ENCODE measurements at places on chromosomes 11 and 22.

DNA sequence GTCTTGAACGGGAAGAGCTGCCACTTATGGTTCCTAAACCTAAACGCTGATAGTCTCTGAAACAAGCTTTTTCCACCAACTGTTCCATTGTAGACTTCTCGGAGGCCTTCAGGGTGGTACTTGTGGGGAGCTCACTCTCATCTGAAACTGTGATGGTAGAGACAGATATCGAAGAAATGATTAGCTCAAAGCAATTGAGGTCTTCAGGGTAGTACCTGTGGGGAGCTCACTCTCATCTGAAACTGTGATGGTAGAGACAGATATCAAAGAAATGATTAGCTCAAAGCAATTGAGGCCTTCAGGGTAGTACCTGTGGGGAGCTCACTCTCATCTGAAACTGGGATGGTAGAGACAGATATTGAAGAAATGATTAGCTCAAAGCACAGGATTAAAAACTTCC is 175.7 kb downstream of the SWAP70 start:
- no peak for DNase-seq

DNA sequence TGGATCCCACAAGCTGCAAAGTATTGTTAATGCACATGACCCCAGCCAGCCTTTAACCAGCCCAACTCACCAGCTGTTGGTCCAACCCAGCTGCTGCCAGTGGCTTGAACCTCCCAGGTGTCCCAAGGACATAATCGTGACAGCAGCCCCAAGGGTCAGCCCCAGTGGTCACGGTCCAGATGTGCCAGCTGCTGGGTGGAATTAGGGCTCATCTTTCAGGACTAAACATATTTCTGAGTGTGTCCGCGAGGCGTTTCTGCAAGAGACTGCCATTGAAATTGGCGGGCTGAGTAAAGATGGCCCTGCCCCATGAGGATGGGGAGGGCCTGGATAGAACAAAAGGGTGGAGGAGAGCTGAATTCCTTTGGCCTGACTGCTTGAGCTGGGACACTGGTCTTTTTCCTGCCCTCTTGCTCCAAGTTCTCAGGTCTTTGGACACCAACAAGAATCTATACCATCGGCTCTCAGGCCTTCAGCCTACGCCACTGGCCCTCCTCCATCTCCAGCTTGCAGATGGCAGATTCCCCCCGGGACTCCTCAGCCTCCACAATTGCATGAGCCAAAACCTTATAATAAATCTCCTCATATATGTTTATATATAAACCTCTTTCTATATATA is 240.2 kb downstream of the MN1 start:
- DNase-seq = no peak

DNA sequence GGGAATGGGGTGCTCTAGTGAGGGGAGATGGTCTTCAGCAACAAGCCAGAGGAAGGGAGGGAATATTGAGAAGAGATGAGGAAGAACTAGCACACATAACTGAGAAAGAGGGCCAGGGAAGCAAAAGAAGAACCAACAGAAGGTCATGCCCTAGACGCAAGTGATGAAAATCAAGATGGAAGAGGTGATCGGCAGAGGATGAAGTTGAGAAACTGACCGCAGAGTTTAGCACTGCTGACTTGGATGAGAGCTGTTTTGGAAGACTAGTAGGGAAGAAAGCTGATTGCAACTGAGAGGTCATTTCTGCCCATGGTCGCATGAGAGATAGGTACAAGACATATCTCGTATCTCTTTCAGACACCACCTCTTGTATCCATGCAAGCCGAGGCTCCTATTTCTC is 2.9 kb downstream of the SPINDOC start:
- DNase-seq = no peak

DNA sequence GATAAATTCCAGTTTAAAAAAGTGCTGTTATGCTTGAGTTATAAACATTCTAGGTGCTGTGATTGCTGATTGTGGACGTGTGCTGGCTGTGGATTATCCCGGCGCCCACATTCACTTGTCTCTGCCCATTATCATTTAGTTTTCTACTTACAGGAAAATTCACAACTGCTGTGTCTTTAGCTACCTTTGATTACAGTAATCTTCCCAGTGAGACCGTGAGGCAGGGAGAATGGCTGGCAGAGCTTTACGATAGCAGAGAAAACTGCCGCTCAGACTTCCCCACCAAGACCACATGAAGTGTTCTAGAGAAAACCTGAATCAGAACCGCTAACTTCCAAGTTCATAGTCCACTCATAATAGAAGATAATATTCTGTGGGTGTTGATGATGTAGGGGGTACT is 34.6 kb upstream of the NELL1 start:
- DNase-seq = no peak

GRCh38 chr11:88100151-88100550 is 75.1 kb downstream of the RAB38 start:
- no peak for DNase-seq

- DNase-seq = no peak
These were observed 10.2 kb upstream of the FCHSD2 start for GRCh38 chr11:73152086-73152853.

DNA sequence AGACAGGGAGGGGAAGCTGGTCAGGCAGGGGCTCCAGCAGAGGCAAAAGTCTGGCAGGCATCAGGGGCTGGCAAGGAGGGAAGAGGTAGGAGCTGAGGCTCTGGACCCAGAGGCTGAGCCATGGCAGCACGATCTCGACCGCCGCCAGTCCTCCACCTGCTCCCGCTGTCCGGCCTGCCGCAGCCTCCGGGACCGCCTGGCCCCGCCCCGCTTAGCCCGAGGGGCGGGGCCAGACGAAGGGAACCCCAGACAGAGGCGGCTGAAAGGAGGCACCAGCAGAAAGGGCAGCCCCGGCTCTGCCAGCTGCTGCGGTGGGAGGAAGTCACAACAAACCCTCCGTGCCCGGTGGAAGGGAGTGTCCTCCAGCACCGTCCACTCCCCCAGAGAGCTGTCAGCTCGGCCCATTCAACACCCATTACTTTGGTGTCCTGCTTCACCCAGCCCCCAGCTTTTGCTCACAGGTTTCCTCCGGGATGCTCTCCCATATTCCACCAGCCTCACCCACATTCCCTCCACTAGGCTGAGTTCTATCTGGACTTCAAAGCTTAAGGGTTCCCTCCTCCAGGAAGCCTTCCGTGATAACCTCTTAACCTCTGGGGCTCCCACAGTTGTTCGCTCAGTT is at the start of gene MFNG:
TSS of gene MFNG (minus strand) at position 161 of the 622 bp plus-strand sequence. CDS start 207 bp downstream, outside the sequence.
- peak; percentile 32 for DNase-seq

GRCh38 chr22:30033901-30034300 is 46.4 kb upstream of the HORMAD2 start:
- DNase-seq = no peak

- peak; percentile 26 for DNase-seq
These were observed 2.2 kb downstream of the BRD1 start for GRCh38 chr22:49825436-49825835.

DNA sequence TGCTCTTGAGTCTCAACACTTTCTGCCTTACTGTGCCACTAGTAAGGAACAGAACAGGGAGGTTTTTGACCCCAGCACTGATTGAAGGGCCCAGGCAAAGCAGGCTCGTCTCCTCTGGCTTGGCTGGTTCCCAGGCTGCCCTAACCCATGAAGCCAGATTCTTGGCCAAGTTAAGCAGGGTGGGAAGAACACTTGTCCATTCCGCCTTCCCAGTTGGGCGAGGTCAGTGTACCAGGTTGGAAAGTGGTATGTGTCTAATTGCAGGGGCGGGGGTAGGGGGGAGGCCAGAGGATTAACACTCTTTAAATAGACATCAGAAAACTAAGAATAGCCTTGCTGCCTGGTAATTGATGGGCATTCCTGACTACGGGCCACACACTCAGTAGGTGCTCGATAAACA is 14.4 kb downstream of the TIMP3 start:
- DNase-seq = no peak

GRCh38 chr22:40511604-40512003 is 124.9 kb downstream of the MRTFA start:
- no peak for DNase-seq

GRCh38 chr11:68411501-68411991 is 49.0 kb upstream of the PPP6R3 start:
- no peak for DNase-seq

- no peak for DNase-seq
These were observed 6.2 kb upstream of the MPEG1 start for GRCh38 chr11:59218893-59219292.

- DNase-seq = no peak
These were observed 741 bp upstream of the TALDO1 start for GRCh38 chr11:746289-747157.

DNA sequence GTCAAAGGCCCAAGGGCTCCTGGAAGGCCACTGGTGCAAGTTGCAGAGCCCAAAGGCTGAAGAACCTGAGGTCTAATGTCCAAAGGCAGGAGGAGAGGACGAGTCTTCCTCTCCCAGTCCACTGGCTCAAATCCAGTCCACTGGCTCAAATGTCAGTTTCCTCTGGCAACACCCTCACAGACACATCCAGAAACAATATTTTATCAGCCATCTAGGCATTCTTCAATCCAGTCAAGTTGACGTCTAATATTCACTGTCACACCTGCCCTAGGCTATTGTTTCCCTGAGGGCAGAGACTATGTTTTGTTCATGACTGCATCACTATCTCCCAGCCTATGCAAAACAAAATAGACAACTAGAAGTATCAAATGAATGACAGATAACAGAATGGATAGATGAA is 148.1 kb downstream of the SPON1 start:
- no peak for DNase-seq

- DNase-seq = no peak
These were observed 188.6 kb downstream of the PGR start for GRCh38 chr11:100941033-100941432.

GRCh38 chr11:37371346-37371970 is 773.4 kb upstream of the RAG2 start:
- DNase-seq = no peak

GRCh38 chr11:4090258-4090657 is 4.3 kb upstream of the RRM1 start:
- DNase-seq = no peak

DNA sequence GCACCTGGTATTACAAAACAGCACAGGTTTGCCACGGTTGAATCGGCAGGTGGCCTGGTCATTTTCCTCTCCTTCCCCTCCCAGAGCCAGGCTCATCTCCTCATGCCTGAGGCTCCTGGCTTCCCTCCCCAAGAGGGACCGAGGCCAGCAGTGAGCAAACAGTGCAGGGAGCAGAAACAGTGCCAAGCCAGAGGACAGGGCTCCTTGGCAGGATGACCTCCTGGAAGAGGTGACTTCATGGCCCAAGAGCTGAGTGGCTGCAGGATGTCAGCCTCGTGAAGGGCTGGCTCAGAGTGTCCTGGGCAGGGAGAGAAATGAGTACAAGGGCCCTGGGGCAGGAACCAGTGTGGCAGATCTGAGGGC is 22.8 kb upstream of the PPFIA1 start:
- DNase-seq = no peak

GRCh38 chr11:116077092-116077491 is 572.9 kb upstream of the CADM1 start:
- DNase-seq = no peak

DNA sequence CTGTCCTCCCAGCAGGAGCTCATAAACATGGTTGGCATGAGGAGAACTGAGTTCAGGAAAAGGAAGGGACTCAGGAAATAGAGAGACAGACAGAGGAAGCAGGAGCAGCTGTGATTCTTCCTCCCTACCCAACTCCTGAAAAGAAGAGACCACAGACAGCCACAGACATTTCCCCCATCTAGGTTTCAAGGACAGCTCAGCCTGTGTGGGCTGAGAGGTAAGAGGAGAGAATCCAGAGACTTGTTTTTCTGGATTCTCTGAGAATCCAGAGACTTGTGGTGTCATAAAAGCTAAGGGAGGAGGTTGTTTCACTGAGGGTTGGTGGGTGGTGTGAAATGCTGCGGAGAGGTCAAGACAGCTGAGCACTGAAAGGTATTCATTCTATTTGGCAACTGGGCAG is 19.0 kb upstream of the STK33 start:
- DNase-seq = no peak

- no peak for DNase-seq
These were observed 9.3 kb upstream of the MIAT start for GRCh38 chr22:26648011-26648497.

DNA sequence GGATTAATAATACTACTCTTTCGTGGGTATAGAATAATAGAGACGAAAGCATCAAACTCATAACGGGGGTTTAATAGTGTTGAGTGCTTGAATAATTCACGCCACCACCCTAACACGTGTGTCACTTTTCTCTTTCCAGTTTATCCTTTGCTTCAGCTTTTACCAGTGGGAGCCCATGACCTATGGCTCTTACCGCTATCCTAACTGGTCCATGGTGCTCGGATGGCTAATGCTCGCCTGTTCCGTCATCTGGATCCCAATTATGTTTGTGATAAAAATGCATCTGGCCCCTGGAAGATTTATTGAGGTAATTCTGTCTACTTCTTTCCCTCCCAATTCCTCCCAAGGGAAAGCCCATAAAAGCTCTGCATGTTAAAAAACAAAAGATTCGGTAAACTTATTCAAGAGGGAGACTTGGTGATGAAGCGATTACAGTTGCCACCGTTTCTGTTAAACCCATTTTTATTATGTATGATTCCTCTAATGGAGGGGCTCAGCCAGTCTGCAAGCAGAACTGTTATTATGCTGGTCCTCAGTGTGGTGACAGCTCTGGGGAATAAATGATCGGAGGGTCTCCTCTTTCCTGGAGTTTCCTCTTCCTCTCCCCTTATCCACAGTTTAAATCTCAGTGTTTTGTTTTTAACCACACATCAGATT is 17.1 kb upstream of the NELL1 start:
- DNase-seq = no peak

GRCh38 chr11:619628-620050 is 3.9 kb upstream of the IRF7 start:
- no peak for DNase-seq

GRCh38 chr22:49826603-49827270 is 936 bp downstream of the BRD1 start:
- no peak for DNase-seq

DNA sequence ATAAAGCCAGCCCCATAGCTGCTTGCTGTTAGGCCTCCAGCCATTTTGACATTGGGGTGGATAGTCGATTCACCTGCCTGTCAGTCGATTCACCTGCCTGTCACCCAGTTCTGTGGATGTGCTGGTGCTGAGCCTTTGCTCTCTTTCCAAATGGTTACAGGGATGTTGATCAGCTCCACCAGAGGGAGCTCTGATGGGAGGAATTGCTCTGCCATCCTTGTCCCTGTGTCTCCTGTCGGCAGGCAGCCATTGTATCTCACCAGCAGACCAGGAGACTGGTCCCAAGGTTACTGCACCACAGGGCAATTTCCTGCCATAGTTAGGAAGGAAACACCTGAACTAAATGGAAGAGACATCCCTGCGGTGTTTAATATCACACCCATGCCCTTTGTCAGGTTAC is 6.1 kb downstream of the MPEG1 start:
- DNase-seq = peak; percentile 5

- no peak for DNase-seq
These were observed 347.8 kb downstream of the CNTN5 start for GRCh38 chr11:99368583-99368982.

GRCh38 chr11:27812341-27812740 is 112.1 kb upstream of the BDNF start:
- no peak for DNase-seq
